AG04450 (cell line): ENCODE measurements at places on chromosomes 5 and 9. TPM values are rescaled to one million over a fixed set of nuclear protein-coding genes. Genes with fewer than 3 reads are reported as not detected.

- DNase-seq, result no peak
These were observed 1.6 kb downstream of the COL5A1 start for GRCh38 chr9:134643222-134643671.

- no peak for DNase-seq
These were observed 109.9 kb upstream of the CPEB4 start for GRCh38 chr5:173778152-173778782.

Gene LMX1B
- not detected in 2 replicates for polyA plus RNA-seq

GRCh38 chr9:94181408-94182181 is 77.5 kb upstream of the ZNF169 start:
- DNase-seq, result no peak

Gene ANKRD34B
- not detected in 2 replicates for polyA plus RNA-seq

DNA sequence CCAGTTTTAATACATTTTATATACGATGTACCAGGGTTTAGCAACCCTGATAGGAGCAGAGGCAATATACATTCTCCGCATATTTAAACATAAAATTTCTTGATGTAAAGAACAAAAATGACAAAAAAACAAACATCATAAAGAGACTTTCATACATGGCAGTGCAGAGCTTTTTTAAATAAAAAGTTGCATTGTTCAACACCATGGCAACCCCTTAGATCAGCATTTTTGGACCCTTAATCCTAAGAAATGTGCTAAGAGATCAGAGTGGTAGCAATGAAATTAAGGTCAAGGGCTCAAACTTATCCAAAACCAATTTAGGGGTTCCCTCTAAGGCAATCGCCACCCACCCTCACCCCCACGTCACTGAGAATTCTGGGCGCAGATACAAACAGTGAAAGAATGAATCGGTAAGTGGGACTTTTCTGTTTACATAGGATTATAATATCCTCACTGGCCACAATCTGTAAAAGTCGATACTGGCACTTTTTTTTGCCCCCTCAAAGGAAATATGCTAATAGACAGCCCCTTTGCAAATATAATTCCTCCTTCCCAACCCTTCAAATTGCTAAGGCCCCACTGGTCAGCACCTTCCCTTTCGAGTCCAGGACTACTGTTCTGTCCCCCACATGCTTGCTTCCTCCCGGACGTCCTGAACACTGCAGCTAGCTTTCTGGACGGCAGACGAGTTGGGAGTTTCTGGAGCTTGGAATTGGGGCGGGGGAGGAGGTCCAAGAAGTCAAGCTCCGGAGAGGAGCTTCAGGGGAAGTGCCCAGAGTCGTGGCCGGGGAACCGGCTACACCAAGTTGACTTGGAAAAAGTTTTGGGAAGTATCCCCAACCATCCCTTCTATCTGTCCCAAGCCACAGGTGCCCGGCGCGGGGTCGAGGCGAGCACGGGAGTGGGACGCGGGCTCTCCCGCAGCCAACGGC is 2.2 kb downstream of the GAS1 start:
- no peak for DNase-seq

DNA sequence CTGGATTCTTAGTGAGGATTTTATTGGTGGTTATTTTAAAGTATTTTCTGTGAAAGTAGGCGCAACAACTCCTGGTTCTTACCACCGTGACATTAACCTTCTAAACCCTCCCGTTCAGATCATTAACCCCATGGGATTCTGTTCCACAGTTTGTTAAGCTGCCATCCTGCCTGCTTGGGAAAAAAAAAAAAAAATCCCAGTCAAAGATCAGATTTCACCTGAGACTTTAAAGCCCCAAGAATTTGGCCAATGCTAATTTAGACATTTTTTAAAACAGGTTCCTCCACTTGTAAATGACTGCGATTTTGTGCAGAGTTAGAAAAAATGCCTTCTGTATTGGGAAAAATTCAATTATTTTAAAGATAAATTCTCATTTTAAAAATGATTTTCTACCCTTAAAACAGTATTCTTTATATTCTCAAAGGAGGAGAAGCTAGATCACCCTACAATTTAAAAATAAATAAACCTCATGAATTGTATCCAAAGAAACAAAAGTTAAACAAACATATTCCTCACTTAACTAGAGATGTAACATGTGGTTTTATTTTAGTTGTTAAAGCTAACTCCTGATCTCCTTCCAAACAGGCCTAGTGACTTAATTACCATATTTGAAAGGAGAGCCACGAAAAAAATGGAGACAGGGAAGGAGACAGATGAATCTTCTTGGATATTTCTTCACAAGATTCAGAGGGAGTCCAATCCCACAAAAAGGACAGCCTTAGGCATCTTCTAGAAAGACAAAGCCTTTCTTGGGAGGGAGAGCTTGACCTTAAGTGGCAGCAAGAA is 93.1 kb upstream of the IFNK start:
- DNase-seq, result no peak

Gene FRMPD1
- polyA plus RNA-seq, result not detected in 2 replicates

Gene S1PR3
- 33.1 and 40.3 TPM in 2 replicates for polyA plus RNA-seq

Gene COL15A1
- 3.0 and 3.2 TPM in 2 replicates for polyA plus RNA-seq

DNA sequence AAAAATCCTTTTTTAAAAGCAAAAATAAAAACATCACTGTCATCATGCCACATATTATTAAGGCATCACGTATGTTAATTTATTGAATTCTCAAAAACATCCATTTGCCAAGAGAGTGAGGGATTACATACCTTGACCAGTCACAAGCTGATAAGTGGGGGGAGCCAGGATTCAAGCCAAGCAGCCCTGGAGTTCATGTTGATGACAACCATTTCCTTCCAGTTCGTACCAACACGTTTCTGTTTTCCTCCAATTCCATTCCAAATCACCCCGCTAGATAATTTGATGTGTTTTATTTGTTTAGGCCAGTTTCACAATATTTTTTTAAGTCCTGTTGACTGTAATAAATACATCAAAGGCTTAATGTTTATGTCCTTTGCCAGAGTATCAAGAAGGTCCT is 53.0 kb downstream of the SLC1A3 start:
- no peak for DNase-seq

Gene GABRB2
- not detected in 2 replicates for polyA plus RNA-seq

Gene BHMT2
- polyA plus RNA-seq, result 8.9 and 9.6 TPM in 2 replicates

- DNase-seq, result no peak
These were observed 27.4 kb downstream of the JMY start for GRCh38 chr5:79263290-79263689.

DNA sequence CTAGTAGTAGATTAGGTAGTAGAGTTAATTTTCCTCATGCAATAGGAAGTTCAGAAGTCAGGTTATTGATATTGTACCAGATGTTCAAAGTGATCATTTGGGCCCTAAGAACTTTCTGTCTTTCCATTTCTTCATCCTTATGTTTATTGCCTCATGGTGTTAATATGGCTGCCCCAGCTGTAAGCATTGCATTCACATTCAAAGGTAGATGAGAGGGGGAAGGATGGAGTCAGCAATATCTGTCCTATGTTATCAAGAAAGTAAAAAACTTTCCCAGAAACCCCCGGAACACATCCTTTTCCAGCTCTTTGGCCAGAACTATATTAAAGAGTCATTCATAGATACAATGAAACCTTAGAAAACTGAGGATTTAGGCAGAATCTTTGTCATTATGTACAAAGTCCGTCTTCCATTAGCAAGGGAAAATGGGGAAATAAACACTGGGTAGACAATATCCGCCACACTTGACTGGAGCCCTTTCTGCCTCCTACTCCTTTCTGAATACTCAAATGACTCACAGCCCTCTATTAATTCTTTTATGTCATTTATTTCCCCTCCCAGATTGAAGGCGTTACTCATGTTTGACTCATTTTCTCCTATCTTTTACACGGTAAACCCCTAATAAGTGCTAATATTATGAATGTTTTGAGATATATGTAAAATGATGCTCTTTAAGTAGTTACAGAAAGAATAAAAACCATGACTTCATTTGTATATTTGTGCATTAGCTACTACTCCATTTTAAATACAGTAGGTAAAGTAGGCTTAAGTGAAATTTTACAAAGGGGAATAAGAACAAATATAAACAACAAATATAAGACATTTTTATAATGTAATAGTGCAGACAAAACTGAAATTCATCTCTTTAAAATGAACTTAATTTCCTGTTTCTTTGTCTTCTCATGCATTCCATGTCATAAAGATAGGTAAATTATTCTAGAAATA is 127.6 kb downstream of the SLF1 start:
- no peak for DNase-seq

Gene TAF1L
- polyA plus RNA-seq, result 0.01 TPM in 1 of 2 replicates, not detected in the other

DNA sequence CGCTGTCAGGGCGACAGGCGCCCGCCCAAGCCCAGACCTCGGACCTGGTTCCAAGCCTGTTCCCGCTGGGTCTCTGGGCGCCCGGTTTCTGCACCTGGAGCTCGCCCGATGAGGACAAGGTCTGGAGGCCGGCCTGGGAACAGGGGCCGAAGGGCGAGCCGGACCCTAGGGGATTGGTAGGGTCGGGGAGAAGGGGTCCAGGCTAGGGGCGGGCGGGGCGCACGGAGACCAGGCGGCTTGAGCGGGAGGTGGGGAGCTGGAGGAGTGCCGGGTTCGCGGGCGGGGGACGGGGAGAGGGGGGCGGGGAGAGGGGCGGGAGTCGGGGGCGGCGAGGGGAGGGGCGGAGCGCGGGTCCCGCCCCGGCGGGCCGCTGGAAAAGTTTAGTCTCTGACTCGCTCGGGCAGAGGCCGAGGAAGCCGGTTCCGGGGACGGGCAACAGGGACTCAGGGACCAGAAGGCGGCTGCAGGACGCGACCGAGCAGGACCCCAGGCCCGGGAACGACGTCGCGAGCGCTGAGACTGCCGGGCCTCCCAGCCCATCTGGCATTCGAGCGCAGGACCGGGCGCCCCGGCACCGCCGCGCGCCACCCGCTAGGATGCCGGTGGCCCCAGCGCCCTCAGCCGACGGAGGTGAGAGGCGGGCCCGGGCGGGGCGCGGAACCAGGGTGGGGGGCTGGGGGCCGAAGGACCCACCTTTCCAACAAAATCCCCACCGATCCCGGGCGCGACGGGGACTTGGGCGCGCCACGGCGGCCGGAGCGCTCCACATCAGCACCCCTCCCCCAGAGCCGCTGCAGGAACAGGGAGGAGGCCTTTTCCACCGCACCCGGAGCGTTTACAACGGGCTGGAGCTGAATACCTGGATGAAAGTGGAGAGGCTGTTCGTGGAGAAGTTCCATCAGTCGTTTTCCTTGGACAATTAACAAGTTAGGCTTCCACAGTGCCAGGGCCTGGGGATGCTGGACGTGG is at the start of gene S1PR3:
Gene S1PR3 (plus strand): TSS at position 403 of the 969 bp plus-strand sequence. CDS start 9,733 bp downstream, outside the sequence.
- no peak for DNase-seq

DNA sequence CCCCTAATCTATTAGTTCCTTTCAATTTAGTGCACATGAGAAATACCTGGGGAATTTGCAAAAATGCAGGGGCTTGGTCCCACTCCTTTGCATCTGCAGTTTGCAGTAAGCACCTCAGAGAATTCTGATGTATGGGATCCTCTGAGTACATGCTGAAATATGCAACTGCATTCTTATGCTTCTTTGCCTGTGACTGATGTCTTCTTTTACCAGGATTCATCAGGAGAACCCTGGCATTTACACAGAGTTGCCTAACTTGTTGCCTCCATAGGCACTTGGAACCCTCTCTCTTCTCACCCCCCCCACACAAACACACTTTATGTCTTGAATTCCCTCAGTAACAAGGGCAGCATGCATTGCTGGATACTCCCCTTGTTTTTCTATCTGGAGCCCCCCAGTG is 173.1 kb downstream of the KDM4C start:
- no peak for DNase-seq

- DNase-seq, result no peak
These were observed 22.2 kb upstream of the SLC9A3 start for GRCh38 chr5:546376-546908.

Gene PCDH12
- not detected in 2 replicates for polyA plus RNA-seq

- DNase-seq, result no peak
These were observed 30.9 kb upstream of the SREK1 start for GRCh38 chr5:66113160-66113559.

Gene VAV2
- 9.0 and 10.7 TPM in 2 replicates for polyA plus RNA-seq

Gene PGM5
- 5.9 TPM in 2 replicates for polyA plus RNA-seq
